ENCODE measurements at places on chromosomes 4 and X.

DNA sequence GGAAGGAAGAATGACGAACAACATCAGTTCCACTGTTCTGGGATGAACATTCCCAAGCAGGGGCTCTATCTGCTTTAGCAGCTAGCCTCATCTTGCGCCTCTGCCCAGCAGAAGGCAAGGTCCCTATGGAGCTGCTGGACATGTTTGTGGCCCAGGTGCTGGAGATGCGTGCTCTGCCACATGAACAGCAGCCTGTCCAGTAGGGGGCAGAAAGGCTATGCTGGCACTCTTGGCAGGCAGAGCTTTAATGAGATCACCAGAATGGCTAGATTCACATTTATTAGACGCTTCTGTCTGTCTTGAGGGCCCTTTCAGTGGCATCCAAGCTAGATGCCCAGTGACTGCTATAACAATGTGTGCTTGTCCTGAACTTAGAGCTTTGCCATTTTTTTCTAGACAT, 1826.0 kb downstream of the STIM2 start:
- DNase-seq: peak; percentile 64

GRCh38 chr4:174107746-174108354, 175.6 kb downstream of the FBXO8 start:
- no peak for DNase-seq

GRCh38 chrX:68304602-68305001, 128.7 kb downstream of the OPHN1 start:
- no peak for DNase-seq

DNA sequence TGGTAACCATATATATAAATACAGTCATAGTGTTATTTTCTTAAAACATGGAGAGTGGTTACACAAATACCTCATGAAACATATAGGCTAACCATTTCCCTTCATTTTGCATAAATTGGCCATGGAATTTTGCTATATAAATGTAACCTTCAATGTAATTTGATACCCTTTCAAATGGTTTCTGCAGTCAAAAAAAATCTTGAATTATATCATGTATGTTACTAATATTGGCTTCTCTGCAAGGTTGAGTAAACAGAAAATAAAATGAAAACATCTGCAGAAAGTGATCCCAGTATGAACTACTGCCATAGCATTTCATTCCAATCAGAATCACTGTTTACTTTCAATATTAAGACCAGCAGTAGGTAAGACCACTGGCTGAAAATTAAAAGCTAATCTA, 1165.9 kb upstream of the TENM3 start:
- DNase-seq: no peak

GRCh38 chrX:128800138-128800537, 723.2 kb downstream of the SMARCA1 start:
- no peak for DNase-seq

GRCh38 chr4:188918787-188919186, 779.5 kb downstream of the TRIML1 start:
- no peak for DNase-seq

DNA sequence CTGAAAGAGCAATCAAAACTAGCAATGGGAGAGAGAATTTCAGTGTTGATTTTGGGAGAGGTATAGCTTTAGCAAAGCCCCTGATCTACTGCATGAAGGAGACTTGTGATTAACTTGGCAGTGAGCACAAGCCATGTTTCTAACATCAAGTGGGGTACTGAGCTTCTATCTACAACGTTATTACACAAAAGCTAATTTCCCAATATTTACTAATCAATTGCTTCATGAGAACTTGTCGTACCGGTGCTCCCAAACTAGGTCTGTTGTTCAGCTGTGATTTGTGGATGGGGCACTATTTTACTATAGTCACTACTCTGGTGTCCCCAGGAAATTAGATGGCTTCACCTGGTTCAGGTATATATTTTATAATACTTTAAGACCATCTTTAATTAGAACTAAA, 16.2 kb downstream of the ANK2 start:
- DNase-seq: no peak

DNA sequence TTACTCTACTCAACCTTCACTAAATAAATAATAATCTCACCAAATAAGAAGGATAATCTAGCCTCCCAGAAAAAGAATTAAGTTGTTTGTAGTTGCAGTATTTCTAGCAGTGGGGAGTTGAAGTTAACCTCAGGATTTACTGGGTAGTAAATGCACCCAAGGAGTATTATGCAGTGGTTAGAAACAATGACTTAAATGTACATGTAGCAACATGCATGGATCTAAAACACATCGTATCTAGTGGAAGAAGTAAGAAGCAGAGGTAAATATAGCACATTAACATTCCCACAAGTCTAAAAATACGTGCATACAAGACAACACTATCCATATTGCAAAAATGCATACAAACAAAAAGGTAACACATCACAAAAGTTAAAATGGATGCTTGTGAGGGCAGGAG, 44.2 kb upstream of the SMAD1 start:
- no peak for DNase-seq

- no peak for DNase-seq
These were observed 161.1 kb upstream of the NDST4 start for GRCh38 chr4:115274545-115274944.

DNA sequence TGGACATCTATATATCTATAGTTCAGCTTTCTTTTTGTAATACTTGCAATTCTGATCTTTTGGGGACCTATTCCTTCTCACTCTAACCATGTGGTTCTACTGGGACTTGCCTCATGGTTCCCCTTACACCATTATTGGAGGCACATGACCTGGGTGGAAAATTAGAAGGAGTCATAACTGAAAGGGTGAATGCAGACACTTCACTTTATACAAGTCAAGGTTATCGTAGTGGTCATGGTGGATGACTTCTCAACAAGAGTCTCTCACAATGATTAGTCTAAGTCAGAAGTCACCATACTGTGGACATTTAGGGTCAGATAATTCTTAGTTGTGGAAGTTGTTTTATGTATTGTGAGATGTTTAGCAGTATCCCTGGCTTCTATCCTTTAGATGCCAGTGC, 10.5 kb upstream of the EIF4E start:
- no peak for DNase-seq

- peak; percentile 43 for DNase-seq
These were observed 440.4 kb downstream of the SPRY1 start for GRCh38 chr4:123836851-123837595.

- DNase-seq: no peak
These were observed 26.9 kb downstream of the CCNG2 start for GRCh38 chr4:77183777-77184420.

GRCh38 chr4:123230061-123230460, 166.5 kb upstream of the SPRY1 start:
- DNase-seq: no peak

- DNase-seq: no peak
These were observed 52.0 kb downstream of the CXorf58 start for GRCh38 chrX:23959781-23960180.

- DNase-seq: peak; percentile 50
These were observed 460.3 kb downstream of the SPRY1 start for GRCh38 chr4:123856689-123857545.

DNA sequence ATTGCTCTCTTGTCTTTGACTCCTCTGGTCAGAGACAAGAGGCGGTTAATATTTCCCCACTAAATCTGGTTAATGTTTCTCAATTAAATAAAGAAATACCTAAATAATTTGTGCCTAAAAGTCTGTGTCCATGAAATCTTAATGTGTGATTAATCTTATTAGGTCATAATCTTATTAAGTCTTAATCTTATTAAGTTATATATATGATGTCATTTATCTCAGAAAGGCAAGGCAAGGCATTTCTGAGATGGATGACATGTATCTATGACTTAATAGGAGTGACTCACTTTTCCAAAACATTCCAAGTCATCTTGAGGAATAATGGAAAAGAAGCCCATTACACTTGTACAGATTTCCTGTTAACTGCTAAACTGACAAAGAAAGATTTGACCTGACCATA, 74.7 kb downstream of the TRAM1L1 start:
- DNase-seq: no peak

GRCh38 chr4:112508356-112508755, 7.6 kb downstream of the NEUROG2 start:
- no peak for DNase-seq

DNA sequence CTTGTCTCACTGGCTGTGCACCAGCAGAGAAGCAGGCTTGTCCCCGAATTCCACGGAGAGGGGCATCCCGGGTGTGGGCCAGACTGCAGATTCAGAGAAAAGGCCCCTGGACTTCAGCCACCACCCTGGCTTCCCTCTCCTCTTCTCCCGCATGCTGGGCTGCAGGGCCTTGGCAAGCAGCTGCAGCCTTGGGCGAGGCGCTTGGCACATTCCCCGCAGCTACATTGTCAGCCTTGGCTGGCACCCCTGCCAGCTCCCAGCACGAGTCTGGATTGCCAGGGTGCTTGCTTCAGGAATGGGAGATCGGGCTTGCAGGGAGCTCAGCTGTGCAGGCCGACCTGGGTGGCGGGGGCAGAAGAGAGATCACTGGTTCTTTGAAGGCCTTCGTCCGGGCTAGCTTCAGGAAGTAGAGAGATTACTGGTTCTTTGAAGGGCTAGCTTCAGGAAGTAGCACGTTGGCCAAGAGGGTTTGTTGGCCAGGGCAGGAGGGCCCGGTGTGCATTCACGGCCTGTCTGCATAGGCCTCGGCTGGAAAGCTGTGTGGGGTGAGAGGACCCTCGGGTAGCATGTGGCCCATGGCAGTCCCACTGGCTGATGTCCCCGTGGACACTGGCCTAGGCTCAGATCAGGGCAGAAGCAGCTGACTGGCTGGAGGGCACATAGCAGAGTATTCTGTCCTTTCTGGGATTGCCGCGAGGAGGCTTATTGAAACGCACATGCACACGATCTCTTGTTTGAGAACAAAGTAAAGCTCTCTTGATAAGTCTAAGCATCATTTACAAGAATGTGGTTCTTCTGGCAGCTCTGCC, 2.7 kb downstream of the ABCD1 start:
- peak; percentile 26 for DNase-seq

- no peak for DNase-seq
These were observed 16.4 kb upstream of the TNIP3 start for GRCh38 chr4:121180558-121180957.
